Colonic mucosa (tissue), 4 donors: ENCODE measurements at places on chromosomes 7 and 10. TPM values are rescaled to one million over a fixed set of nuclear protein-coding genes. Genes with fewer than 3 reads are reported as not detected.

DNA sequence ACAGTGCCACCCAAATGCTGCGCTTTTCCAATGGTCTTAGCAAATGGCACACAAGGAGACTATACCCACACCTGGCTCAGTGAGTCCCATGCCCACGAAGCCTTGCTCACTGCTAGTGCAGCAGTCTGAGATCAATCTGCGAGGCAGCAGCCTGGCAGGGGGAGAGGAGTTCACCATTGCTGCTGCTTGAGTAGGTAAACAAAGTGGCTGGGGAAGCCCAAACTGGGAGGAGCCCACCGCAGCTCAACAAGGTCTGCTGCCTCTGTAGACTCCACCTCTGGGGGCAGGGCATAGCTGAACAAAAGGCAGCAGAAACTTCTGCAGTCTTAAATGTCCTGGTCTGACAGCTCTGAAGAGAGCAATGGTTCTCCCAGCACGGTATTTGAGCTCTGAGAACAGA, 891.2 kb downstream of the PCDH15 start:
- no peak for DNase-seq

DNA sequence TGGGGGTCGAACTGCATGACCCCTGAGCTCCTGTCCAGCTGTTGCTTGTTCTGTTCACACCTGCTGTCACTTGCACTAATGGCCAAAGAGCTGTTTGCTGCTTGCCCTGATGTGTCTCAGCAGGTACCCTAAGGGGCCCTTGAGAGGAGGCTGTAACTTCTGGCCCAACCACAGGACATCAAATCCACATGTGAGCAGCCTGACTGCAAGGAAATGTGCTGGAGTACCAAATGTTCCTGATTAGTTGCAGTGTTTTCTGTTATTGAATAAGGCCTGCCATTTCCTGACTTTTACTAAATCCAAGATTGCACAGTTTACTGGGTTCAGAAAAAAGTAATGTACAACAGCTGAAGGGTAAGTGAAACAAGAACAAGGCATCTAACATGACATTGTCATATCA, 91.7 kb upstream of the IL6 start:
- no peak for DNase-seq

GRCh38 chr10:102741726-102742237, 2.0 kb upstream of the WBP1L start:
- DNase-seq = no peak

DNA sequence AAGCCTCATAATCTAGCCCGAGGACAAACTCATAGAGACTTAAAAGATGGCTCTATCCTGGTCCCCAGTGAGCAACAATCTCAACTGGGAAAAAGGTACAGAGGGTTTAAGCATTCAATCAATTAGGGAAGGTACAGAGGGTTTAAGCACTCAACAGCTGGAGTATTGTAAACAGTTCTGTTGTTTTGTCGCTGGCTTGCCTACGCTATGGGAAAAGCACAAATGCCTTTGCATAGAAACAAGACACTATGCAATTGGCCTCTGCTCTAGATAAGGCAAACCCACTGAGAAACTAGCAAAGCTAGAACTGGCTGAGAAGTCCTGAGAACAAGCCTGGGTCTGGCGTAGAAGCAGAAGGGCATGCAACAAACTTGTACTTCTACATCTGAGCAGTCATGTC, 69.3 kb downstream of the GFRA1 start:
- DNase-seq = no peak

- DNase-seq = peak; percentile 90
These were observed 5.1 kb upstream of the PLEKHS1 start for GRCh38 chr10:113746217-113746957.

DNA sequence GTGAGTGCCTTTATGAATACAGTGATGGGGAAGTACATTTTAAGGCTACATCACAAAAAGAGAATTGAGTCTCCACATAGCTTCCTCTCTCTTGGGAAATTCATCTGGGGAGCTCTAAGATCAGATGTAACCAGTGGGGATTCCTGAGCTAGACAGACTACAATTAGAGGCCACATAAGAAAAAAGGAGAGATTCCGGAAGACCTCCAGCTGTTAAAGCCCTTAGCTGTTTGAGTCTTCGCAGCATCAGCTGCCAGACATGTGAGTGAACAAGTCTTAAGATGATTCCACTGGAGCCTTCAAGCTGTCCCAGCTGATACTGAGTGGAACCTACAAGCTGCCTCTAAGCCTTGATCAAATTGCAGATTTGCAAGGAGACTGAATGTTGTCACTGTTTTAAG, 448.5 kb downstream of the NXPH1 start:
- DNase-seq = no peak

SUFU gene
- total RNA-seq = 8.6 TPM

DNA sequence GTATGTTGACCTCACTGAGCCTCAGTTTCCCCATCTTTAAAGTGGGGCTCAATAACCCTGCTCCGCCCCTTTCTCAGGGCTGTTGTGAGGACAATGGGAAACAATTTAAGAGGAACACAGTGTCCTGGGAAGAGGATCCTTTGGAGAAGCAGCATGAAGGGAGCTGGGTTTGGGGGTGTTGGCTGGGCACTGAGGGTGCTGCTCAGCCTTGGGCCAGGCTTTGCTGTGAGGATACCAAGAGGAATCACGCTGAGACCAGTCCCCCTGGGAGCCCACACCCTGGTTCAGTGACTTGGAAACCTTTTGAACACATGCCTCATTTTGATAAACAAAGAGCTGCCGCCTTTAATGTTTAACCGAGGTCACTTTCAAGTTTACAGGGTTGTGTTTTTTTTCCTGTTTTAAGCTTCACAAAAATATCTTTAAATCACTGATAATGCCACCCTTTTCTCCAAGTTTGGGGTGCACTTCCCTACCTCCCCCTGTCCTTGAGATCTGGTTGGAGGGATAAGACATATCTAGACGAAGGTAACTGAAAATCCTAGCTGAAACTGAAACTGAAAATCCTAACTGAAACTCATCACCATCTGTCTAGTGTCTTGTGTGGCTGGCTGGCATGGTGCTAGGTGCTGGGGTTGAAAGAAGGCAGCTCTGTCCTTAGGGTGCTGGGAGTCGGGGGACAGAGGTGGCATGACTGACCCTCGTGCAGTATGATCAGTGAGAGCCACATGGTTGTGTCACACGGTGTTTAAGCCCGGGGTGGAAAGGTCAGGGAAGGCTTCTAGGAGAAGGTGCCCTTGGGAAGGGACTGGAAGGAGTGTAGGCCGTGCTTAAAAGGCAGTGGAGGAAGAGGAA, 27.7 kb downstream of the ZNF775 start:
- peak; percentile 65 for DNase-seq

GRCh38 chr7:5797716-5798115, 16.3 kb upstream of the RNF216 start:
- DNase-seq = peak; percentile 23

THSD7A gene
- 2.3 TPM for total RNA-seq

DNA sequence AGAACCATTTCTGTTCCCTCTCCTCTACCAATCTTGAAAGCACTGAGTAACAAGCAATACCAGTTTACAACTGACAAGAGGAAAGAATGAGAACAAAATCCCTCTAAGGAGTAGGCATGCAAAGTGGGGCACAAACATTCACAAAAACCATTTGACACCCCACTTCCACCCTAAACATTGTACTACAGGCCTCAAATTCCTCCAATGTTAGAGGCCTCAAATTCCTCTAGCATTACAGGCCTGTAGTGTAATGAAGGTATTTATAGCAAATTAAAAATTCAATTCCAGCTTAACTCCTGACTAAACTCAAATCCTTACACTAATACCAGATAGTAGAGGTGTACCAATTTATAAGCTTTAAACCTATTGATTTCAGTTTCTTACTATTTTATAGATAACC, 85.4 kb downstream of the SIRT1 start:
- DNase-seq = no peak

ASB10 gene
- not detected for total RNA-seq

SFTPA1 gene
- 8.8 TPM for total RNA-seq

DNA sequence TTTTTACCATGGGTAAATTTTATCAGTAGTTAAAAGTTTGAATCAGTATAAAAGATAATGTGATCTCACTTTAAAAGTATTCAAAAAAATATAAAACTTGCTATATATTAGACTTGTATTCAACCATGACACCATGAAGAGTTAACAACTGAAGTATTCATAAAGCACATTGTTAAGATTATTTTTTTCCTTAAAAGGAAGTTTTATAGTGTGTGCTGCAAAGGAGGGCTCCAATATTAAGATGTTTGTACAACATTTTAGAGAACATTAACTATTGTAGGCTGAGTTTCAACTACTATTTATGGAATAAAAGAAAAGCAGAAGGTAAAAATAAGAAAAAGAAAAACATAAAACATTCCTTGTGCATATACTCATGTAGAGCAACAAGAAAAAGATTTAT, 24.5 kb upstream of the CUBN start:
- DNase-seq = no peak

KEL gene
- total RNA-seq = 0.77 TPM

DNA sequence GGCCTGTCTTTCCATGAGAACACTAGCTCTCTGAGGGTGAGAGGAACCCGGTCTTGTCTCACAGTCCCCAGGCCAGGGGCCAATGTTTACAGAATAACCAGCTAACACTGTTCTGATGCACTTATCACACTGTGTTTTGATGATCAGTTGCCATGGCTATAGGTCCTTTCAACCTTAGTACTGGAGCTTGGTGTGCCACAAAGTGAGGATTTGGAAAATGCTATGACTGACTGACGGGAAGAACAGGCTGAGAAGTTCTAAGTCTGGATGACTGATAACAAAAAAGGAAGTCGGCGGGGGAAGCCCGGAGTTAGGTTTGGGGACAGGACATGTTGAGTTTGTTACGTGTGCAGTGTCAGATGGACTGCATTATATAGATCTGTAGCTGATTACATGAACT, 141.8 kb downstream of the CTTNBP2 start:
- no peak for DNase-seq

- no peak for DNase-seq
These were observed 39.7 kb upstream of the DIP2C start for GRCh38 chr10:729213-729612.

DNA sequence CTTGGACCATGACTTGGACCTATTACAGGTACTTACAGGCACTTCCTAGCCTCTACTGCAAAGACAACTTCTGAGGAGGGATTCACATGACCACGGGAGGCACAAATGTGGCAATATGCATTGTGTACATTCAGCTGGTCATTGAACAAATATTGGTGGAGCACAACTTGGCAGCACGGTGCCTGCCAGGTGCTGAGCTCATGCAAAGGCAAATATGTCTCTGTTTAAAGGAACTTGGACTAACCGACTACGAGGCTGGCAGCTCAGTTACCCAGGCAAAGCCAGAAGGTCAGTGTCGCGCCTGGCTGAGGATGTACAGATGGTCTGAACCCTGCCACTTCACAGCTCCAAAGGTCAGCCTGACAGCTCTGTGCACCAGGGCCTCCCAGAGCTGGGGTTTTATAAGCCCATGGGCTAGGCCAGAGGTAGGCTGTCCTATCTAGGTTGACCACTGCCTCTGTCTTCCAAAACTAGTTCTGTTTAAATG, 6.1 kb downstream of the DENND11 start:
- DNase-seq = peak; percentile 70

SNX10 gene
- total RNA-seq = 3.1 TPM

- no peak for DNase-seq
These were observed 20.6 kb upstream of the SMO start for GRCh38 chr7:129167817-129168216.

CALHM1 gene
- total RNA-seq = not detected

- DNase-seq = no peak
These were observed 127.2 kb downstream of the CELF2 start for GRCh38 chr10:11144626-11145494.

DNA sequence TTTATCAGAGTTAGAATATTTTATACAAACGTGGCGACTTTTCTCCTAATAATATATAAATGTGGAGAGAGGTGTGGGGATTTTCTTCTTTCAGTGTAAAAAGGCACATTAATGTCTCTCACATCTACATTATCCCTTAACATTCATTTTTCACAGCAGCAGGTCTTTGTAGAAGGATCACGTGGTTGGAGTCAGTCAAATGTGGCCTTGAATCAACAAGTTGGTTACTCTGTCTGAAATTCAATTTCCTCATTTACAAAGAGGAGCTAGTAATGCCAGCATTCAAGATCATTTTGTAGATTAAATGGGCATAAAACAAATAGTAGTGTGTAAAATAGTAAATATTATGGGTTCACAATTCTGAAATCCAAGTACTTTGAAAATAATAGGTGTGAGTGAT, 183.1 kb upstream of the SEMA3E start:
- no peak for DNase-seq

GRCh38 chr10:15197276-15197675, 28.8 kb upstream of the NMT2 start:
- no peak for DNase-seq

DNA sequence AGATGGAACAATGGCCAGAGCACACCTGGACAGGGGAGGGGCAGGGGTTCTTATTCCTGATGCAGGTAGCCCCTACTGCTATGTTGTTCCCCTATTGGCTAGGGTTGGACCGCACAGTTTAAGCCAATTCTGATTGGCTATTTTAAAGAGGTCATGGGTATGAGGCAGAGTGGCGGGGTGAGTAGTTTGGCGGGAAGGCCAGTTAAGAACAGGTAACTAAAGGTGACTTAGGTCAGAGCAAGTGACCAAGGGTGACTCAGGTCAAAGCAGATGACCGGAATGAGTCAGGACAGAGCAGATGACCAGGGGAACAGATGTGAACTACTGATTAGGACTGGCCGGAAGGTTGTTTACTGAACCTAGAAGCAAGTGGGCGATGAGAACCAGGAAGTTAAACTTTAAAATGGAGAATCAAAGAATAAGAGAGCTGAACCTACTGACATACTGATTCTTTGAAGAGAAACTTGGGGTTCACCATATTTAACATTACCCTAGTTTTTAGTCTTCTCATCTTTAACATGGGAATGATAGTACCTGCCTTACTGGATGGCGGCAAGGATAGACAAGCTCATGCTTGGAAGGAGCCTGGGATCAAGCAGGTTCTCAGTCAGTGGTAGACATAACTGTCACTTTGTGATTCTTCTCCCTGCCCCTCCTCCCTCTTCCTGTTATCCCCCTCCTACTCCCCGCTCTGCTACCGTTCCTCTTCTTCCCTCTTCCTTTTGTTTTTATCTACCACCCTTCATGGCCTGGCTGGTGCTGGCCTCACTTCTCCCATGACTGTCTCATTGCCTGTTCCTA, 55.0 kb downstream of the CCNY start:
- no peak for DNase-seq

ACTR3C gene
- 17.6 TPM for total RNA-seq

- DNase-seq = no peak
These were observed 264.6 kb upstream of the BMPER start for GRCh38 chr7:33640741-33641140.

GRCh38 chr10:88089498-88089897, 226.1 kb downstream of the PTEN start:
- DNase-seq = no peak

GRCh38 chr10:59303018-59303417, 59.3 kb downstream of the FAM13C start:
- no peak for DNase-seq

STEAP1 gene
- 22.0 TPM for total RNA-seq
